ENCODE measurements at places on chromosomes 16 and 17. TPM values are rescaled to one million over a fixed set of nuclear protein-coding genes. Genes with fewer than 3 reads are reported as not detected.

GRCh38 chr17:73536700-73537605 is 107.3 kb downstream of the SDK2 start:
- no peak overlapping the region for H3K27ac ChIP-seq
- H3K36me3 ChIP-seq, result no peaks in the 10 kb centered on the region
- no peaks in the 10 kb centered on the region for H3K4me1 ChIP-seq
- DNase-seq, result no peak
- no peak overlapping the region for H3K4me3 ChIP-seq
- H3K27me3 ChIP-seq, result no peaks in the 10 kb centered on the region

GRCh38 chr17:50194140-50194933 is 7.1 kb downstream of the COL1A1 start:
- peak overlapping the region; percentile 98 for H3K27ac ChIP-seq
- peaks cover 80% of the 10 kb centered on the region for H3K4me1 ChIP-seq
- H3K36me3 ChIP-seq, result peaks cover 85% of the 10 kb centered on the region
- no peak for DNase-seq

KRTAP3-2 gene
- total RNA-seq, result not detected

DNA sequence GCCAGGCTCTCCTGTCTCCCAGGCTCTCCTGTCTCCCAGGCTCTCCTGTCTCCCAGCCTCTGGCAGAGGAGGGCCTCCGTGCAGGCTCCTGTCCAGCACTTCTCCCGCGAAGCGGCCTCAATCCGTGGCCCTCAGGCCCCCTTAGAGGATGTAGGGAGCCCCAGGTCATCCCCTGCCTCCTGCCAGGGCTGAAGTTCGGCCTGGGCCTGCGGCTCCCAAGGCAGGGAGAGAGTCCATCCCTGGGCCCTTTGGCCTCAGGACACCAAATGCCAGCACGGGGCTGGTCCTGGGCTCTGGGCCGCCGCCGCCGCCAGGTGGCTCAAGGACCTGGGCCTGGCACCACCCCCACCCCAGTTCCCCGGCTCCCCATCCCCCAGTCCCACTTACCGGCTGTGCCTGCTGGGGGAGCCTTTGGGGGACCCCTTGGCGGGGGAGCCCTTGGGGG is 370 bp downstream of the EVPL start:
- H3K27ac ChIP-seq, result no peak overlapping the region
- H3K36me3 ChIP-seq, result no peaks in the 10 kb centered on the region
- no peak for DNase-seq
- H3K4me1 ChIP-seq, result peaks cover 8% of the 10 kb centered on the region
- no peak overlapping the region for H3K4me3 ChIP-seq
- H3K27me3 ChIP-seq, result no peaks in the 10 kb centered on the region

DNA sequence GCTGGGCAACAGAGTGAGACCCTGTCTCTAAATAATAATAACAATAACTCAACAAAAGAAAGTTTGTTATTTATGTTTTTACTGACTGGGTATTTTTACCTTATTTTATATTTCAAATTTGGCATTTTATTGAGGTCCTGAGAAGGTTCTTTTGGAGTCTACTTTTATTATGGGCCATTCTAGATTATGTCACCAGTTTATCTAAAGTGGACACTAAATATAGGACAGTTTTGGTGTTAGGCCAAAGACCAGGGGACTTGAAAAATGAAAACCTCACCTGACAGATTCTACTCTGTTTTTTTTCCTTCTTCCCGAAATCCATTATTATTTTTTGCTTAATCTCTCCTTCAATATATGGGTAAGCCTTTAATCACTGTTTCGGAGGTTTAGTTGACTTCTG is 8.1 kb downstream of the FTO start:
- H3K27me3 ChIP-seq, result no peaks in the 10 kb centered on the region
- no peaks in the 10 kb centered on the region for H3K4me1 ChIP-seq
- DNase-seq, result no peak
- no peaks in the 10 kb centered on the region for H3K36me3 ChIP-seq

DNA sequence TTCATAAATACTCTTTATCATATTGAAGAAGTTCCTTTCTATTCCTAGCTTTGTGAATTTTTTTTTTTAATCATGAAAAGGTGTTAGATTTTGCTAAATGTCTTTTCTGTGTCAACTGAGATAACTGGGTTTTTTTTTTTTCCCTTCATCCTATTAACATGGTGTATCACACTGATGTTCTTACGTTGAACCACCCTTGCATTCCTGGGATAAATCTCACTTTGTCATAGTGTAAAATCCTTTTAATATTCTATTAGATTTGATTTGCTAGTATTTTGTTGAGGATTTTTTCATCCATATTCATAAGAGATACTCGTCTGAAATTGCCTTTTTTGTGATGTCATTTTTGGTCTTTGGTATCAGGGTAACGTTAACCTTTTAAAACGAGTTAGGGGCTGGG is 49.2 kb downstream of the CHCT1 start:
- peaks cover 8% of the 10 kb centered on the region for H3K36me3 ChIP-seq
- H3K27ac ChIP-seq, result no peak overlapping the region
- no peak for DNase-seq

DNA sequence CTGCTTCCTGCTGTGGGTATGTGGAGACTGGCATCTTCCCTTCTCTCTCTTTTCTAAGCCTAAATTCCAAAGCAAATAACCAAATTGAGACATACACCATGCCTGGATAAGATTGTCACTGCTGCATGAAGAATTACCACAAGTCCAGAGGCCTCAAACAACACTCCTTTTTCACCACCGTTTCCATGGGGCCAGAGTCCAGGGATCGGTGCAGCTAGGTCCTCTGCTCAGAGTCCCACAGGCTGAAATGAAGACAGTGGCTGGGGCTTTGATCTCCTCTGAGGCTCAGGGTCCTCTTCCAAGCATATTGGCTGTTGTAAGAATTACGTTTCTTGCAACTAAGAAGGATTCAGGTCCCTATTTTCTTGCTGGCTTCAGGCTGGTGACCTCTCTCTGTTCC is 130.4 kb downstream of the SLC39A11 start:
- no peaks in the 10 kb centered on the region for H3K27me3 ChIP-seq
- no peak overlapping the region for H3K27ac ChIP-seq
- DNase-seq, result no peak
- no peaks in the 10 kb centered on the region for H3K4me1 ChIP-seq
- no peaks in the 10 kb centered on the region for H3K36me3 ChIP-seq

- no peaks in the 10 kb centered on the region for H3K36me3 ChIP-seq
- H3K4me1 ChIP-seq, result peaks cover 7% of the 10 kb centered on the region
- no peak overlapping the region for H3K4me3 ChIP-seq
- no peak overlapping the region for H3K27ac ChIP-seq
- H3K27me3 ChIP-seq, result no peaks in the 10 kb centered on the region
- peak; percentile 64 for DNase-seq
Measured at GRCh38 chr16:77898671-77899211, 110.4 kb downstream of the VAT1L start.

SPATA22 gene
- not detected for total RNA-seq

- no peaks in the 10 kb centered on the region for H3K36me3 ChIP-seq
- no peak for DNase-seq
- H3K27me3 ChIP-seq, result peaks cover 43% of the 10 kb centered on the region
- H3K4me3 ChIP-seq, result no peak within 1 kb of the TSS
- no peaks in the 10 kb centered on the region for H3K4me1 ChIP-seq
- H3K27ac ChIP-seq, result no peak within 1 kb of the TSS
Measured at GRCh38 chr16:981695-982144, at the start of gene SOX8. Gene SOX8, plus strand, starts transcription at chr16:981770. Its CDS starts 153 bp downstream, at chr16:981923.

PSME3 gene
- total RNA-seq, result 152 TPM

- H3K4me3 ChIP-seq, result no peak overlapping the region
- H3K27ac ChIP-seq, result no peak overlapping the region
- DNase-seq, result no peak
- H3K36me3 ChIP-seq, result no peaks in the 10 kb centered on the region
Measured at GRCh38 chr16:85446951-85447692, 166.0 kb upstream of the GSE1 start.

DNA sequence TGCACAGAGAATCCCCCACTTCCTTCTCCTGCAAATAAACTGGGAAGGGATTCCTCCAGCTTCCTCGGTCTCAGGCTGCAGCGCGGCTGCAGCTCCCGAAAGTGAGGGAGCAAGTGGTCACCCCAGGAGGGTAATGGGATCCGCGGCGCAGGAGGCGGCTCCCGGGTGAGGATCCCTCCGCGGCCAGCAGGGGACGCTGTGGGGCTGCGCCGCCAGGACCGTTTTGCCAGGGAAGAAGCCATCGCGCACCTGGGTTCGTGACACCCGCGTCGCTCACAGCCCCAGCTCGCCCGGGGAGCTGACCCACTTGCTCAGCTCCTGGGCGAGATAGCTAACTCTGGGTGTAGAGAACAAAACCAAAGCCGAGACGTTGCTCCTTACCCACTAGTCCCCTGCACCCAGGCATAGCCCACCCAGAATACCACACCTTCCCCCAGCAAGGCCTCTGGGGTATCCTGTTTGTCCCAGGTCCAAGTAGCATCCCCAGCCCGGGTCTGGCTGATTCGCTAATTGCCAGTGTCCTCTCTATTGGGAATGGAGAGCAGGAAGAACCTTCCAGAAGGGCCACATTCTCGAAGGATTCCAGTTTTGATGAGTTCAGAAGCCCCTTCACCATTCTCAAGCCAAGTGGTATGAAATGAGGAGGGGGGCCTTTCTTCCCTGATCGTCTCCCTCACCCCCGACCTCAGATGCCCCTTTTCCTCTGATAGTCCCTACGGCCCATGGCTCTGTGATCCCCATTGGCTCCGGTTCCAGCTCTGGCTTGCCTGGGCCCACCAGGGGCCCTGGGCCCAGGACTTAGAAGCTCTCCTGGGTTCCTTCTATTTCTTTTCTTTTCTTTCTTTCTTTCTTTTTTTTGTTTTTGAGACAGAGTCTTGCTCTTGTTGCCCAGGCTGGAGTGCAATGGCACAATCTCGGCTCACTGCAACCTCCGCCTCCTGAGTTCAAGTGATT is 14.1 kb downstream of the CYGB start:
- H3K27me3 ChIP-seq, result no peaks in the 10 kb centered on the region
- H3K36me3 ChIP-seq, result no peaks in the 10 kb centered on the region
- no peak for DNase-seq
- peaks cover 23% of the 10 kb centered on the region for H3K4me1 ChIP-seq
- H3K27ac ChIP-seq, result no peak overlapping the region

LYRM9 gene
- 3.0 TPM for total RNA-seq

TEX14 gene
- total RNA-seq, result 0.09 TPM

- H3K36me3 ChIP-seq, result peaks cover 17% of the 10 kb centered on the region
- no peak for DNase-seq
- no peaks in the 10 kb centered on the region for H3K27me3 ChIP-seq
- no peak overlapping the region for H3K27ac ChIP-seq
Measured at GRCh38 chr16:23651943-23652468, 10.7 kb downstream of the DCTN5 start.

DNA sequence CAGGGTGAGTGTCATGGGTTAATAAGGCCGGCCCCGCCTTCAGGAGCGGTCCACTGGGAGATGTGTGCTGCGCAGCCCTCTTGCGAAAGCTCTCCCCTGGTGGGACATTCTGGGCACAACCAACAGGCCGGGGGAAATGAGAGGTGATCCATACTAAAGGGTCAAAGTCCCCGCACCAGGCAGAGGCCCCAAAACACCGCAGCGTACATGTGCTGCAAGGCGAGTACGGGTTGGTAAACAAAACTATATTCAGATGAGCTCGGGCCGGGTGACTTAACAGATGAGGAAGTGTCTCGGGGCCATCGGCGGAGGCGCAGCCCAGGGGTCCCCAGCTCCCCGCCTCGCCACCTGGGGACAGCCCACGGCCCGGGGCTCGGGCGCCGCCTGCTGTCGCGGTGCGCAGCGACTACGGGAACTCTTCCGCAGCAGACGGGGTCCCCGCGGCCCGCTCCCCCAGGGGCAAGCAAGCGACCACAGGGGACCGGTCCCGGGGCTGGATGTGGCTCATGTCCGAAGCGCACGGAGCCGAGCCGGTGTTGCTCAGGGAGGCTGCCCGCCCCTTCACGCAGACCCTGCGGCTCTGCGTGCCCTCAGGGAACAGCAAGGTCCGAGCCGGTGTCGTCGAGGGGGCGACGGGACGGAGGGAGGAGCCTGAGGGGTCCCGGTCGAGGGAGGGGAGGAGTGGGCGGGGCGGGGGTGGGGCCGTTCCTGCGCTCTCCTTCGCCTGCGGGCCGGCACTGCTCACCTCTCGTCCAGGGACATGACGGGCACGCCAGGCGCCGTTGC is at the start of gene RAB37:
Gene RAB37 (plus strand): TSS at position 744 of the 786 bp plus-strand sequence. CDS start 17 bp downstream, at position 761.
- H3K36me3 ChIP-seq, result no peaks in the 10 kb centered on the region
- peaks cover 44% of the 10 kb centered on the region for H3K27me3 ChIP-seq
- H3K4me1 ChIP-seq, result peaks cover 9% of the 10 kb centered on the region
- H3K4me3 ChIP-seq, result no peak within 1 kb of the TSS
- no peak within 1 kb of the TSS for H3K27ac ChIP-seq
- DNase-seq, result no peak

DNA sequence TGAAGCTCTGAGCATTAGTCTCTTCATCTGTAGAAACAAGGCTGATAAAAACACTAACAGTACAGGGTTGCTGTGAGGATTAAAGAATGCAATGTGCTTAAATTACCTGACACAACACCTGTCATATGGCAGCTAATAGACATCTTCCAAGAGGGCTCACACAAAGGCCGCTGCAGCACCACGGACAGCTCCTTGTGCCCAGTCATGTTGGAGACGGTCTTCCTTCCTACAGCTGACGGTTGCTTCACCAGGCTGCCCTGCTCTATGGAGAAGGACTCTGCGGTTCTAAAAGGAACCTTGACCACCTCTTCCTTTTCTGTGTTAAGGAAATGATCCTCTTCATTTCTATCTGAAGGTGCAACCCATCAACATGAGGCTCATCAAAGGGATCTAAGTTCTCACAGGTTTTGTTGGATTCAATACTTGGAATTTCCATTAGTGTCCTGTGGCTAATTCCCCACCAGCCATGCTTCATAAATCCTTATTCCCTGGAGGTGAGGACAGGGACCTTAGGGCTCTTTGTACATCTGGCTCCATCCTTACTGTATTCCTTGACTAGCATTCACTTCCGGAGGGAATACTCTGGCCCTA is 138.9 kb upstream of the CES5A start:
- DNase-seq, result no peak
- H3K36me3 ChIP-seq, result no peaks in the 10 kb centered on the region

DNA sequence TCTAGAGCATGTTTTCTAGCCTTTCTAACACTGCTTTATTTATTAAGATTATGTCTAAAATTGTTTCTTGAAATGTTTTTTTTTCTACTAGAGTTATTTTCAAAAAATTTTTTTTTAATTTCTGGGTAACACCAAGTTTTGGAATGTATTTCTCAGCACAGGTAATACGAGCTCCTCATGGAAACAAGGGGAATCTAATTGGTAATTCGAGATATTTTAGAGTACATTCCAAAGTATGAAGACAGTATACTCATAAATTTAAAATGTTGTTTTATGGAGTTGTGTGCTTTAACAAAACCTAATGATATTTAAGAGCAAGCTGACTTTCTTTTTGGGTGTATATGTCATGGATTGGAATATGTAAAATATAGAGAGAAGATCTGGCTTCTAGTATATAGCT is 42.4 kb downstream of the OMG start:
- no peaks in the 10 kb centered on the region for H3K27me3 ChIP-seq
- H3K4me3 ChIP-seq, result no peak overlapping the region
- H3K36me3 ChIP-seq, result peaks cover 7% of the 10 kb centered on the region
- DNase-seq, result no peak
- no peak overlapping the region for H3K27ac ChIP-seq

- H3K4me3 ChIP-seq, result no peak overlapping the region
- DNase-seq, result no peak
- no peaks in the 10 kb centered on the region for H3K36me3 ChIP-seq
- H3K4me1 ChIP-seq, result no peaks in the 10 kb centered on the region
- H3K27me3 ChIP-seq, result peaks cover 40% of the 10 kb centered on the region
Measured at GRCh38 chr17:66831383-66832210, 3.3 kb upstream of the CACNG5 start.

- DNase-seq, result no peak
- no peak overlapping the region for H3K4me3 ChIP-seq
- H3K27me3 ChIP-seq, result peaks cover 10% of the 10 kb centered on the region
- no peak overlapping the region for H3K27ac ChIP-seq
Measured at GRCh38 chr17:74280093-74280513, 6.1 kb downstream of the DNAI2 start.

All from astrocyte (in vitro differentiated cells and primary cell).